ENCODE measurements at places on chromosomes 16 and 17.

GRCh38 chr16:59350670-59351069 lies 616.6 kb upstream of the GOT2 start:
- no peak for DNase-seq

- DNase-seq = peak; percentile 74
Measured at GRCh38 chr17:75525806-75526554, 483 bp downstream of the LLGL2 start.

DNA sequence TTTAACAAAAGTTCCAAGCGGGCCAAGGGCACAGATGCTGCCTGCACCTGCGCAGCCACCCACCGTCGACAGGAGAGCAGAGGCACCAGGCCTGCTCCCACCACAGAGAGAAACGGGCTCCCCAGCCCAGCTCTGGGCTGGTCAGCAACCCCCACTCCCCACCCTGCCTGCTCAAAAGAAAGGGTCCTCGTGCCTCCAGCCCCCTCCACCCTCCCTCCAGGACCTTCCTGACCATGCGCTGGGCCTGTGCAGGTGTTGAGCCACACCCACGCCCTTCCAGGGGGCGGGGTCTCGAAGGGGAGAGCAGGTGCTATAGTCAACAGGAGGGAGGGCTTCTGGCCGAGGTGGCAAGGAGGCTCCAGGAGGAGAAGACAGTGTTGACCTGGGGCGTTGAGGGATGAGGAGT lies 25.3 kb downstream of the ZNF778 start:
- no peak for DNase-seq

DNA sequence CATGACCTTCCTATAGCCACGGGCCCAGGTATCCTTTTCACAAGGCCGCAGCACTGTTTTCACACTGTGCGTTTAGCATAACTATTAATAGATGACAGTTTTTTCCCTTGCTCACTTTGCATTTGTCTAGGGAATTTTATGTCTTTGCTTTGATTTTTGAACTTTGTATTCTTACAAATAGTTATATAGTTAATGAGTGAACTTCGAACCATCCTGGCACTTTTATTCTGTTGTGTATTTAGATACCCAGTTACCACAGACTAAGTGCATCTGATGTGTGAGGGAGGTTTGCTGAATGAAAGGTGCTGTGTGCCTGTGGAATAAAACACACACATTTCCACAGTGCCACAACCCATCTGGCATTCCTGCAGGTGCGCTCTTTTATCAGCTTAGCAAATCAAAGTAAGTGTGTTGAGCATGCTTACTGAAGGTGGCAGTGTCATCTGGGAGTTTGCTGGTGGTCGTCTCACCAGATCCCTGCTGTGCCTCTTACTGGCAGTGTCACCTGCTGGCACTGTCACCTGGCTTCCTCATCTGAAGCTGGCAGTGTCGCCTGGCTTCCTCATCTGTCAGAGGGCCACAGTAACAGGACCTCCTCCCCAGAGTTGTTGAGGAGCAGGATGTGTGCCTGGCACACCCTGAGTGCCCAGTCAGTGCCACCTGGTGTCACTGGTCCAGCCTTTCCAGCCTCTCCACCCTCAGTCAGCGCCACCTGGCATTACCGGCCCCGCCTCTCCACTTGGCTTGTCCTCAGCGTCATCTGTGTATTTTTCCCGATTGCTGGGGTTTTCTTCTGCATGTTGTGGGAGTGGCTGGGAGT lies 37.6 kb downstream of the USP10 start:
- DNase-seq = no peak
